ENCODE measurements at places on chromosomes 7 and 10. TPM values are rescaled to one million over a fixed set of nuclear protein-coding genes. Genes with fewer than 3 reads are reported as not detected.

- DNase-seq: no peak
Observed at GRCh38 chr10:129774736-129775401, 189.2 kb downstream of the EBF3 start.

GRCh38 chr7:78828317-78828716 lies 625.1 kb downstream of the MAGI2 start:
- DNase-seq: no peak

- DNase-seq: no peak
Observed at GRCh38 chr10:117718986-117719920, 176.7 kb downstream of the EMX2 start.

- DNase-seq: peak; percentile 30
Observed at GRCh38 chr10:107914450-107915214, 750.1 kb upstream of the SORCS1 start.

- peak; percentile 81 for DNase-seq
Observed at GRCh38 chr10:43362191-43362839, 9.1 kb upstream of the FXYD4 start.

DNA sequence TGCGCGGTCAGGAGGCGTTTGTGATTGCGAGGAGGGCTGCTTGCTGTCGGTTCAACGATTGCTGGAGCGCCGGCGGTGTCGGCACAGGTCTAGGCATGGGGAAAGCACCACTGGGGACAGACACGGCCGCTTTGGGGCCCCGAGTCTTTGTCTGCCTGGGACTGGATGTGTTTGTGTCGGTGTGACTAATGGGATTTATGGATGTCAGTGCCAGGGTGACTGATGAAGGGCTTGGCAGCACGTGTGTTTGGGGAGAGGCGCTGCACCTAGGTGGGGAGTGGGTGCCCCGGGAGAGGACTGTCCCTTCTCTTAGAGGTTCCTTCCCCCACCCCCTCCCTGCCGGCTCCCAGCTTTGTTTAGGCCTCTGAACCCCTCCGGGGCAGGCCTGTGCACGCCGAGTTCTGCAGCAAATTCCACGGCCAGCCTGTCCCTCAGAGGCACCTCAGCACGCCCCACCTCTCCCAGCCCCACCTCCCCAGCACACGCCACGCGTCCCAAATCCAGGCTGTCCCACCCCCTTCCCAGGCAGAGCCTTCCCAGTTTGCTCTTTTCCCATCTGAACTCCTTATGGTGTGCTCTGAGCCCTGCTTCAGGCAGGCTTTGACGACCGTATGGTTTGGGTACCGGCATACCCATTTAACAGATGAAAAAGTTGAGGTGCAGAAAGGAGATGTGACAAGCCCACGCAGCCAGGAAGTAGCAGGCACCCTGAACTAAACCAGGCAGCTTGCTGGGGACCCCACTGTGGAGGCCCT lies 6.4 kb upstream of the TNRC18 start:
- DNase-seq: peak; percentile 83

- DNase-seq: no peak
Observed at GRCh38 chr7:46879783-46880182, 702.1 kb downstream of the TNS3 start.

GRCh38 chr10:98910048-98910447 lies 325.6 kb downstream of the HPSE2 start:
- DNase-seq: no peak

- DNase-seq: no peak
Observed at GRCh38 chr7:44222776-44223261, 22.0 kb downstream of the YKT6 start.

DNA sequence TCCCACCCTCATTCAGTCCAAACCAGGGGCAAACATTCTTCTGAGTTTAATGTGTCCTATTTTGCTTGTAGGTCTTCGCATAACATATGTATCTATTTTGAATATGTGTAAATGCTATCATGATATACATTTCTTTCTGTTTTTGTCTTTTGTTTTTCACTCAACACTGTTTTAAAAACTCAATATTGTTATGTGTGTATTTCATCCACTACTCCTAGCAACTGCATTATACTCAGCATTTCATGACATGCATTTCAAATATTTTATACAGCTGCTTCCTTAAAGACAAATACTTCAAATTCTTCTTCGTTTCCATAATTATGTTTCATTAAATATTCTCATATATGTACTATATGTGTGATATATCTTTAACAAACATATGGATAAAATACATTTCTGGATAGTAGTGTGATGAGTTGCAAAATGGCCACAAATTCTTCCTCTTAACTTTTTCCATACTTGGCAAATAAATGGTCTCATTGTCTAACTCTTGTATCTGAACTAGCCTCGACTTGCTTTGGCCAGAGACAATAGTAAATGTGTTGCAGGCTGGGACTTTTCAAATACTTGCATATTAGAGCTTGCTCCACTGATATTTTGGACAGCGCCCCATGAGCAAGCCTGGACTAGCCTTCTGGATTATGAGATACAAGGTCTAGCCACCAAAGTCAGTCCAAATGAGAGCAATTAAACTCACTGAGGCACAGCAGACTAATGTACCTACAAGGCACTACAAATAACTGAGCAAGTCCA lies 539.7 kb upstream of the KCND2 start:
- peak; percentile 94 for DNase-seq

- DNase-seq: no peak
Observed at GRCh38 chr7:102395592-102395872, 631 bp upstream of the PRKRIP1 start.

- DNase-seq: no peak
Observed at GRCh38 chr10:132542086-132542775, 4.6 kb downstream of the INPP5A start.

GRCh38 chr10:16436367-16436757 lies 448 bp upstream of the PTER start:
- no peak for DNase-seq

- DNase-seq: no peak
Observed at GRCh38 chr7:130939321-130940095, 205.5 kb upstream of the KLF14 start.

- no peak for DNase-seq
Observed at GRCh38 chr10:51789903-51790302, 90.5 kb upstream of the CSTF2T start.

Gene GPR15LG
- not detected for polyA plus RNA-seq

Gene GBX1
- polyA plus RNA-seq: not detected

Gene PLEKHS1
- not detected for polyA plus RNA-seq

Gene HECW1
- polyA plus RNA-seq: not detected

Gene CPA4
- polyA plus RNA-seq: 90.0 TPM

Gene PAX4
- polyA plus RNA-seq: not detected

Gene GIMAP5
- not detected for polyA plus RNA-seq

Gene OR6V1
- polyA plus RNA-seq: not detected

Gene NODAL
- polyA plus RNA-seq: 0.41 TPM

Gene SFRP5
- not detected for polyA plus RNA-seq

Data from mammary epithelial cell (primary cell).